ENCODE measurements at places on chromosomes 6 and 20.

GRCh38 chr20:56166781-56167465 is 81.6 kb upstream of the MC3R start:
- no peak for DNase-seq

- DNase-seq: no peak
Observed at GRCh38 chr20:56706867-56707360, 77.8 kb downstream of the TFAP2C start.

DNA sequence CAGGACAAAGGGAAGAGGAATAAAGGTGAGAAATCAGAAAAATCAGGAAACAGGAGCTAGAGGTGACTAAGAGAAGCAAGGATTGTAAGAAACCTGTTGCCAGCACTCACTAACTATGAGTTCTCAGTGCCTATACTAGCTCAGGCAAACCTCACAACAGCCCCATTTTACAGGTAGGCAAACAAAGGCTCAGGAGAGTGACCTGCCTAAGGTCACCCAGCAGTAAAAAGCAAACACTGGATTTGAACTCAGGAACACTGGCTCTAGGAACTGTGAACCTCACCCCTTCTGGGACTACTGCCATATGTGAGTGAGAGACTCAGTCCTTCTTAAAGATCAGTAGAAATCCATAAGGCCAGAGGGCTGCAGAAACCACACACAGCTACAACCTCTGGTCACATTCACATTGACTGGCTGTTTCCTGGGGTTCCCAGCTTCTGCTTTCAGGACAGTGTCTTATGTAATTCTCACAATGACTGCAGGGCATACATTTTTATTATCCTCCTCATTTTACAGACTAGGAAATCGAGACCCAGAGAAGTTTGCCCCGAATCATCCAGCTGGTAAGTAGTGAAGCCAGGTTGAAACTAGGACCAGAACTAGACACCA is 80.7 kb upstream of the MAFB start:
- no peak for DNase-seq

DNA sequence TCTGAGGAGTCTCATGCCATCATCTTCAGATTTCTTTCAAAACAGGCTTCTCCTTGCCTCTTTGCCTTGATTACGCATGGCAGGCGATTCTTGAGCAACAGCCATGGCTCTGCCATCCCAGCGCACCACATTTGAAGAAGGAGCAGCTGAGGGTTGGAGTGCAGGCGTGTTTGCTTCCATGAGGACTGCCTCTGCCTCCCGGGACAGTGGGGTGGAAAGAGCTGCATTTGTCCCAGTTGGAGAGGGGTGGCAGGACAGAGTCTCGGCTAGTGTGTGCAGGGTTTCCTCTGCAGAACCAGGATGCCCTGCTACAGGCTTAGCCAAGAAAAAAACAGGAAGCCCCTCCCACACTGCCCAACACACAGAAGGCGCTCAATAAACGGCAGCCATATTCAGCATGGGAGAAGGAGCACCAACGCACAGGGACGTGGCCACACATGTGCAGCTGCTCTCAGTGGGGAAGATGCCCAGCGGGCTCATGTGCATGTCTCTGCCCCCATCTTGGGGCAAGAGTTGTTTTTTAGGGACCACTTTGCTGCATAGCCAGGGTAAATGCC is 36.6 kb downstream of the IRF4 start:
- DNase-seq: no peak

DNA sequence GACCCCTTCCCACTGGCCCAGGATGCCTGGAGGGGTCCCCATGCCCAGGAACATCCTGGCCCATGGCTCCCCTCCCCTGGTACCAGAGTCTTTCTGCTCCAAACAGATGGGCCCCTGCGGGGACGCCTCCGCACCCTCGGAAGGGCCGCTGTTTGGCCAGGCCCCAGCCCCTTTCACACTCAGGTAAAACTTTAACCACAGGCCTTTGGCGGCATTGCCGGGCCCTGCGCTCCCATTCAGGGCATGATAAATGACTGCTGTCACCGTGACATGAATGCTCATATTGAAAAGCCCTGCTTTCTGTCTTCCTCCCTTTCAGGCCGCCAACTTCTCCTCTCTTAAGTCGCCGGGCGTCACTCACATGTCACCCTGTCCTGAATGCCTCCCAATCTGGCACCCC is 141.5 kb upstream of the TOP1 start:
- DNase-seq: no peak
